ENCODE measurements at places on chromosomes 4 and X.

GRCh38 chr4:15658136-15658770, 3.1 kb upstream of the FBXL5 start:
- no peak for DNase-seq

DNA sequence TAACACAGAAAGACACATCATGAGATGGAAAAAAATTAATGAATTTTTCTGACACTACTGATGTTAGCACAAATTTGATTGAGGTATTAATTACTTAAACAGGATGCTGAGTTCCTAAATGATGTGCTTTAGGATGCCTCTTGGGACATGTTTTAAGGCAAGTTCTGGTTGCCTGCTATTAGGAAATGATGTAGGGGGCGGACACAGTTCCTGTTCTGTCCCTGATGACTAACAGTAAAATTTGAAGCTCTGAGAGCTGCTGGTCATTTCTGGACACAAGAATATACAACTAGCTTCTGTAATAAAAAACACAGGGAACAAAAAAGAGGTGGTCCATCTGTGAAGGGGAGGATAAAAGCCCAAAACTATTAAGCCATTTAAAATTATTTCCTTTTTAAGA, 163.2 kb upstream of the ETNPPL start:
- DNase-seq = no peak

- DNase-seq = no peak
Observed at GRCh38 chr4:25450491-25450901, 73.4 kb downstream of the ANAPC4 start.

DNA sequence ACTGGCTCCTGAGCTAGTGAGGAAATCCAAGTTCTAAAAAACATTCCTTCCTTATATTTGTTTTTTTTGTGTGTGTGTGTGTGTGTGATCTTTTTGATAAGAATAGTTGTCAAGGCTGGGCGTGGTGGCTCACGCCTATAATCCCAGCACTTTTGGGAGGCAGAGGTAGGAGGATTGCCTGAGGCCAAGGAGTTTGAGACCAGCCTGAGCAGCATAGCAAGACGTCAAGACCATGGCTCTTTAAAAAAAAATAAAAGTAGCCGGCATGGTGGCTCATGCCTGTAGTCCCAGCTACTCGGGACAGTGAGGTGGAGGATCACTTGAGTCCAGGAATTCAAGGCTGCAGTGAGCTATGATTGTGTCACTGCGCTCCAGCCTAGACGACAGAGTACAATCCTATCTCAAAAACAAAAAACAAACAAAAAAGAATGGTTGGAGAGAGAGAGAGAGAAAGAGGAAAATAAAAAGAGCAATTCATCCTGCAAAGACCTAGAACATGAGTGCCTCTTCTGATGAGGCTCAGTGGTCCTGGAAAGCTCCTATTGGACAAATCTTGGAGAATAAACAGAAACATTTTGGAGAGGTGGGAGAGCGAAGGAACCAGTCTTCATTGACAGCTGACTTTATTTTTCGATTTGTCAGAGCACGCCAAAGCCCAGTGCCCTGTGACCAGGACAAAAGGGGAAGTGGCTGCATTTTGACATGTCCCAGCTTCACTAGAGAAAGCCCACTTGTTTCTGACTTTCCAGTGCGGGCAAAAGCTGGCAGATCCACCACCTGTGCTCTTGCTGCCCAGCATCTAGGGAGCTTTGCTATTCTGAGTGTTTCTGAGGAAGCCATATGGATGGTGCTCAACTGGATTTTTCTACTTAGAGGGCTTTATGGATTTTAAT, 244.7 kb downstream of the PALLD start:
- no peak for DNase-seq

DNA sequence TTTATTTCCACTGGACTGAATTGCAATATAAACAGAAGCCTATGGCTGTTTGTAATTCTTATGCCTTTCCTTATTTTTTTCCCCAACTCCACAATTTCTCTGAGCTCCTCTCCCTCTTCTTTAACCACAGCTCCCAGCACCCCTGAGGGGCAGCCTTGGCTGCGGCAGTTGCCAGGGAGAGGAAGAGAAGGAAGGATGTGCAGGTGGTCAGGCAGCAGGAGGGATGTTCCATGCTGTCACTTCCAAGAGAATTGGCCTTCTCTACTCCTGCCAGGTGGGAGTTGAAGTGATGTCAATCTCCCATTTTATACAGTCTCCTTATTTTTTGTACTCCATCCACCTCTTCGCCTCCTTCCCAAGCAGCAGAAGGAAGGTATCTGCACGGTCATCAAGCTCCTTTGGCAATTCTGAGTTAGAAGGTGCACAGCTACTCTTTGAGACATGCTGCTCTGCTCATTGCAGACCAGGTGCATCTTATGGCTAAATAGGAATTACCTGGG, 343.3 kb upstream of the RPS6KA3 start:
- DNase-seq = no peak
